ENCODE measurements at places on chromosomes 6 and 20.

- no peak for DNase-seq
Measured at GRCh38 chr20:10427060-10427692, 6.8 kb downstream of the MKKS start.

DNA sequence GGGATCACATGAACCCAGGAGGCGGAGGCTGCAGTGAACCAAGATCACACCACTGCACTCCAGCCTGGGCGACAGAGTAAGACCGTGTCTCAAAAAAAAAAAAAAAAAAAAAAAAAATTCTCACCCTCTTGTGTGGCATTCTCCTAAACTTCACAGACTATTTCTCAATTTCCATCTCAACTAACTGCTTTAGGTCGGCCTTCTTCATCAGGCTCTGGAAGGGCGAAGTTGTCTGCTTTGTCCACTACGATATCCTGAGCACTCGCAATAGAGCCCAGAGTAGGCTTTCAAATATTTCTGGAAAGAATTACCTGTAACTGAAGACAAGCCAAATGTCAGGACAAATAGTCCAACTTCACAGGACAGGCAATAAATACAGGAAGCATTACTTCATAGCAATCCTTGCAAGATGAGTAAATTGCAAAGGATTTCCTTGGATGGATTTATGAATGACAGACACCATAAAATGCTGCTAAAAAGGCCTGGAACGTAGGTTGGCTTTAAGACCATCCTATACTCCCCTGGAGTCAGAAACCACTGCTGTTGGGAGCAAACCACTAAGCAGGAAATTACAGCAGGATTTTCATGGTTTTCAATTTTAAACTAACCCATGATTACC, 116.3 kb upstream of the SLC2A12 start:
- no peak for DNase-seq

GRCh38 chr6:109441069-109441816, 719 bp downstream of the SMPD2 start:
- DNase-seq: no peak

GRCh38 chr6:15914553-15914952, 214.3 kb upstream of the MYLIP start:
- no peak for DNase-seq

- no peak for DNase-seq
Measured at GRCh38 chr20:46073443-46073842, 16.3 kb downstream of the NCOA5 start.

GRCh38 chr20:12927489-12927888, 81.3 kb upstream of the SPTLC3 start:
- DNase-seq: no peak

GRCh38 chr6:49462927-49463611, at the start of the genes CENPQ and MMUT:
TSS of gene CENPQ (plus strand) at chr6:49463370. CDS start at chr6:49470177, 6,807 bp downstream.
TSS of gene MMUT (minus strand) at chr6:49463253. CDS start at chr6:49459466, 3,787 bp downstream.
- peak; percentile 75 for DNase-seq

DNA sequence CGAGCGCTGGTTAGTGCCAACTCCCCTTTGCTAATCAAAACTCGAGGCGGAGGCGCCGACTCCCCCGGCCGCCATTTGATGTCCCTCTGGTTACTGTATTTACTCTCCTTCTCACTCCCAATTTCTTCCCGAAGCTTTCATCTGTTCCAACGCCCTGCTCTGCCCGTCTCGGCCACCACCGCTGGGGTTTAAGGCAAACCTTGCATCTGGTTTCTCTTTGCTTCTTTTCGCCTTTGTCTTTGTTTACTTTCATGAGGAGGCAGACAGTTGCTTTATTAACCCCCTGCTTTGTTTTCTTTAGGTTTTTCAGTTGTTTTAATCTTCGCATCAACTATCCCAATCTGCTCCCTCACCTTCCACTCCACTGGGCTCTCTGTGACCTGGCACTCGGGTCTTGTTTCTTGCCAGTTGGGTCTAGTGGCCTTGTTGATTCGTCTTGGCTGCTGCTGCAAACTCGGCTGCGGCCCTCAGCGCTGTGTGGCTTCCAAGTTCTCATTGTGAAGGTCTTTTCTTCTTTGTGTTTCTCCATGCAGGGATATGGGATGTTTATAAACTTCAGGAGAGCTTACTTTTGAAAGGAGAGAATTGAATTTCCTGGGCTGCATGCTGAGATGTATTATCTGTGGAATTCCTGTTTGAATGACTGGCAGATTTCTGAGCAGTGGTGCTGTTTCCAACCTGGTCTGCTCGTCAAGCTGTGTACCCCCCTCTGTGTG, 155.1 kb downstream of the CDC5L start:
- no peak for DNase-seq

- DNase-seq: no peak
Measured at GRCh38 chr6:130843575-130844320, 16.5 kb downstream of the SMLR1 start.

DNA sequence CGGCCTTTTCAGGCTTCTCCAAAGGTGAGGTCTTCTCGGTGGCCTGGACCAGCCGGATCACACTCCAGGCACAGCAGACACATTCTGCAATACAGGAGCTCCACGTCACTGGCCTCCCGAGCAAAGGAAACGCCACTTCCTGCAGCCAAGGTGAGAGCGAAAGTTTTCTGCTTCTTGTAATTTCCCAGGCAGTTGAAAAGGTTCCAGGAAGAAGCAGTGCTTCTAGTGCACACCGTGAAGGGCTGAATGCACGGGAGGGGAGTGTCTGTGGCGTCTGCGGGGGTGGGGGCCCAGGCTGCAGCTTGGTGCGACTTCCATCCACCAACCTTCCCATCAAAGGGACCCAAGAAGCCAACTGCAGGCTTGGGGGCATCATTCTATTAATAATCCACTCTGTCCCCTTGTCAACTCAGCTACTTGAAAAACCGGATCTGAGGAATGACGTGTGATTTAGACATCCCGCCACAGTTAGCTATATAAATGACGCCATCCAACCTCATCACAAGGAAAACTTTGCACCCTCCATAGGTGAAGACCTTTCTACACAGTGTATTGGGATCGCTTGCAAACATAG, 61.1 kb downstream of the NFATC2 start:
- DNase-seq: no peak

DNA sequence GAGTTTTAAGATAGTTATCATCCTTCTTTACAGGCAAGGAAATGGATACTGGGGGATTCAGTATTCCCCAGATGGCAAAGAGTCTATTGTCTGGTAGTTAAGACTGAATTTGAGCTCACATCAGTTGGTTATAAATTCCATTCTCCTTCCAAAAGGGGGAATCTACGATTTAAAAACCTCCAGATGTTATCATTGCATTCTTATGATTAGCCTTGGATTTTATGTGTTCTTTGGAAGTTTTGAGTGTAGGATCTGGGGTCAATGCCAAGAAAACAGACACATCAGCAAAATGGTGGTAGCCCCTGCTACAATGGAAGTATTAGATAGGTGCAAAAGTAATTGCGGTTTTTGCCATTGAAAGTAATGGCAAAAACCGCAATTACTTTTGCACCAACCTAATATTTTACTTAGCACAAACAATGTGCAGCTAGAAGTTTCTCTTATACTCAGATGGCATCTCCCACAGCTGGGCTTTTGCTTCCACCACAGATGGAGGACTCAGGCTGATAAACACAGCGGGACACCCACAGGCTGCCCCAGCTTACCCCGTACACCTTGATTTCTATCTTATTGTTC, 168.2 kb upstream of the RIN2 start:
- no peak for DNase-seq

- DNase-seq: no peak
Measured at GRCh38 chr6:132153221-132153898, 202.2 kb upstream of the CCN2 start.

- DNase-seq: no peak
Measured at GRCh38 chr6:52336919-52337561, 24.9 kb upstream of the PAQR8 start.

- DNase-seq: no peak
Measured at GRCh38 chr6:154763650-154764049, 30.4 kb downstream of the SCAF8 start.

DNA sequence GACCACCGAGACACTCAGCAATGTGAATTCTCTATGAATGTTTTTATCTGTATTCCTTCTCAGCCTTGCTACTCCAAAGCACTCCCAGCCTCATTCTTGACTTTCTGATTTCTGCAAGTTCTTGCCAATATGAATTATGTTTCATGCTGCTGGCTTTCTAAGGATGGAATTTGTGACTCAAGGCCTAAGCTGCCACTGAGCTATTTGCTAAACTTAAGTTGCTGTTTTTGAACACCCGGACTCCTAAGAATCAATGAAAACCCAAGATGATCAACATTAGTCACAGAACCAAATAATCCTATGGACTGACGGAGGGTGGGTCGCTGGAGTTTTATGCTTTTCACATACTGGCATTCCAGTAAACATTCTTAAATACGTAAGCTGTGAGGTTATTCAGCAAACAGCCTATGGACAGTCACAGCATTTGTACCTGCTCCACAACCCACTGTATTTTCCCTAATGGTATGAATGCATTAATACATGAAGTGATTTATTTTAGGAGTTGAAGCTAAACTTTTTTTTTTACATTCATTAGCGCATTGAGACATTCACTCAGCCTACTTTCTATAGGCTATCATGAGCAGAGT, 8.2 kb upstream of the PXDC1 start:
- no peak for DNase-seq

DNA sequence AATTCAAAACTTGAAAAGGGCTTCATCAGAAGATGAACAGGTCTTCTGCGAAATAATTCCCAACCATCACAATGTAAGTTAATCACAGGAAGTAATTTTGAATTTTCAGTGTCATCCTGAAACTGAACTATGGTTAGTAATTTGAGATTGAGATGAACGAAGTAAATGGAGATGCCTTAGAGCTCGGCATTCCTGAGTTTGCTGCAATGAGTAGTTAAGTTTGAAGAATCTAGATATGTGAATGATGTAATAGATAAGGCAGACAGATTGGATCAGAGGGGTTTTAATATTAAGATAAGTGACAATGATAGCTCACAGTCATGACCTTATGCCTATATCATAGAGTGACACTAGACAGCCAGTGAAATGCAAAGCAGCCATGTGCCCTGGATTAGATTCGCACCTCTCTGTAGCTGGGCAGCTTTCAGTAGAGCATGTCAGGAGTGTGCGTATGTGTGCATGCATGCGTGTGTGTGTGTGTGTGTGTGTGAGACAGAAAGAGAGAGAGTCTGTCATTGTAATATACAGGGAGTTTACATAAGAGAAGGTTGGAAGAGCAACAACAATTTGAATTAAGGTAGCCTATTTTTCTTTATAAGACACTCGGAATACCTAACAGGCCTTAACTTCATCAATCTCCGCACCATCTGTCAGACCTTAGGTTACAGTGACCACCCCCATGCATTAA, 233.0 kb downstream of the GMPR start:
- DNase-seq: no peak

DNA sequence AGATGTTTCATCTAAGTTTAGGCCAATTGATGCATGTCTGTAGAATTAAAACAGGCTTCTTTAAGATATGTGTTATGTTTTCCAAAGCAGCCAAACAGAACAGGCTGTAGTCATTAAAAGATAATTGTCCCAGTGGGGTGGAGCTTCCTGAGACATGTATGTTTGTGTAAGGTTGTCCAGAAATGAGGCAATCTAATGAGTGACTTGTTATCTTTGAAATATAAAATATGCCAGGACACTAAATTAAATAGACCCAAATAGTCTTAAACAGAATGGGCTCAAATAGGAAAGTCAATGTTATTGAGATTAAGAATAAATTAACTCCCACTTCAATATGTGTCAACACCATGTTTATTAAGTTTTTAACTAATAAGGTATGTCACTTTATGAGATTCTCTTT, 204.7 kb upstream of the RNF217 start:
- DNase-seq: no peak

DNA sequence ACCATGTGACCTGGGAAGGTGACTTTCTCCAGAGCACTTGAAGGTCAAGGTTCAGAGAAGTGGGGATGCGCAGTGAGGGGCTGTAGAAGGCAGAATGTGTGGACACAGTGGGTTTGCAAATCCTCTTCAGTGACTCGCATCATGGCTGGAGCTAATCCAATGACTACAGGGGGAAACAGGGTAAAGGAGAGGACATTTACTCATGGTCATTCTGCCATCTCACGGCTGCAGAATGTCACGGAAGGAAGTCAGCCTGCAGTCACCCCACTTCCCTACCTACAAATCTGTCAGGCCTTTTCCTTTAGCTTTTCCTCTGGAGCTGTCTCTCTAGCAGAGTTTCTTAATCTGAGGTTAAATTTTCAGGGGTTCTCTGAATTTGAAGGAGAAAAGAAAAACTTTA, 337.6 kb downstream of the CDC5L start:
- DNase-seq: no peak

DNA sequence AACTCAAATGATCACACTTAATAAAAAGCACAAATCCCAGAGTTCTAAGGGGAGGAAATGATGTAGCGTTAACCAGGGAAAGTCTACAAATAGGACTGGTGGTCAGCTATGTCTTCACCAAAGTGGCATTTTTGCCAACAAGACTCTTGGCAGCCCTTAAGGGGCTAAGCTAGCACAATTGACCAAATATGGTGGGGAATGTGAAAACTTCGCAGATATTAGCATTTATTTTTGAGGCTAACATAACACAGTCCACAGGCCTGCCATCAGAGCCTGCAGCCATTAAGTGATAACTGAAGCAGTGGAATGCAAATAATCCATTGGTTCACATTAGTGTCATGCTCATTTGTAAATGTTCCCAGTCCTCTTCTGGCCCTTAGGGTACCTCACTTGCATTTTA, 274.6 kb downstream of the FOXC1 start:
- no peak for DNase-seq

DNA sequence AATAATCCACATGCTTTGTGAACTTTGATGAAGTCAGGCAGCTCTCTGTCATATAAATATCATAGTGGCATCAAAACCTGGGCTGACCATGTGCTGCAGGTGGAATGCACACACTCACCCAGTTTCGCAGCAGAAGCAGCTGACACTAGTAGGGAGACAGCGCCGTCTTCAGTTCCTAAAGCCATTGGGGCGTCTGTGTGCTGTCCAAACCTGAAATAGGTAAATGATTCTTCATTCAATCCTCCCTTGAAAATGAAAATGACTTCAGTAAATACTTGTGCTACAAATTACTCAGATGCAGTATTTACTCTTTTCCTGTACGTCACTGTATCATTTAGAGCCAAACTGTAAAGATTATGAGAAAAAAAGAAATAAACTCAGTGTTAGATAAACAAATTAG, 127.5 kb downstream of the EYA4 start:
- DNase-seq: no peak

DNA sequence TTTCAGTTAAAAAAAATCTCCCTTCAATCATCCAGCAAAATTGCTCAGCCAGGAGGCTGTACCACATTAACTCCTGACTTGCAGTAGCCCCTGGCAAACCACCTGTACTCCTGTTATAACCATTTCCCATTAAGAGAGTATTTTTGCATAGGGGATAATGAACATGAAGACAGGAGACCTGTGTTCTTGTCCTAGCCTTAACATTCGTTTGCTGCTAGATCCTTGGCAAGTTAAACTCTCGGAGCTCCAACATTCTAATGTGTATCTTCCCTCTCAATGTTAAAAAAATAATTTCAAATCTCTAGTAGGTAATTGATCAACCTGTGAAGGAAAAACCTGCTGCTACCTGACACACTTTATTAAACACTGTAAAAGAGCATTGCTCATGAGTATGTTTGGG, 8.4 kb upstream of the TMEM200A start:
- no peak for DNase-seq

GRCh38 chr20:60822699-60823607, 429.1 kb upstream of the CDH4 start:
- no peak for DNase-seq

Measured in stimulated activated CD4-positive, alpha-beta T cell treated with anti-CD3 and anti-CD28 coated beads, Interleukin-1b, Interleukin-23, amount 100 ng/mL, for 1 hour (primary cell).